ENCODE measurements at places on chromosomes 7 and 10.
A peak's percentile ranks its signal among the peaks of the same experiment; 100 is the strongest.

DNA sequence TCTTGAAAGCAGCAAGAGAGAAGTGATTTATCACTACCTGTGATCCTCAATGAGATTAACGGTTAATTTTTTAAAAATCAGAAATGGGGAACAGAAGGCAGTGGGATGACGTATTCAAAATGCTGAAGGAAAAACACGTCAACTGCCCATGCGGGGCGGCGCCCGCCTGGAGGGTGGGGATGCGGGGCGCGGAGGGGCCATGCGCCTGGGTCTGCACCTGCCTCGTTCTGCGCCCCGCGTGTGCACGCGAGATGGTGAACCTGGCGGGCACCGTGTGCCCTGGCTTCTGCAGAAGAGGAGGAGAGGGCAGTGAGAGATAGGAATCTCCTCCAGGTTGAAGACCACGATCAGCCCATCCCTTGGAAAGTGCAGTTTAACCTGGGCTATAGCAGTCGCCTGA, 79.3 kb upstream of the ZNF32 start:
- DNase-seq: no peak

DNA sequence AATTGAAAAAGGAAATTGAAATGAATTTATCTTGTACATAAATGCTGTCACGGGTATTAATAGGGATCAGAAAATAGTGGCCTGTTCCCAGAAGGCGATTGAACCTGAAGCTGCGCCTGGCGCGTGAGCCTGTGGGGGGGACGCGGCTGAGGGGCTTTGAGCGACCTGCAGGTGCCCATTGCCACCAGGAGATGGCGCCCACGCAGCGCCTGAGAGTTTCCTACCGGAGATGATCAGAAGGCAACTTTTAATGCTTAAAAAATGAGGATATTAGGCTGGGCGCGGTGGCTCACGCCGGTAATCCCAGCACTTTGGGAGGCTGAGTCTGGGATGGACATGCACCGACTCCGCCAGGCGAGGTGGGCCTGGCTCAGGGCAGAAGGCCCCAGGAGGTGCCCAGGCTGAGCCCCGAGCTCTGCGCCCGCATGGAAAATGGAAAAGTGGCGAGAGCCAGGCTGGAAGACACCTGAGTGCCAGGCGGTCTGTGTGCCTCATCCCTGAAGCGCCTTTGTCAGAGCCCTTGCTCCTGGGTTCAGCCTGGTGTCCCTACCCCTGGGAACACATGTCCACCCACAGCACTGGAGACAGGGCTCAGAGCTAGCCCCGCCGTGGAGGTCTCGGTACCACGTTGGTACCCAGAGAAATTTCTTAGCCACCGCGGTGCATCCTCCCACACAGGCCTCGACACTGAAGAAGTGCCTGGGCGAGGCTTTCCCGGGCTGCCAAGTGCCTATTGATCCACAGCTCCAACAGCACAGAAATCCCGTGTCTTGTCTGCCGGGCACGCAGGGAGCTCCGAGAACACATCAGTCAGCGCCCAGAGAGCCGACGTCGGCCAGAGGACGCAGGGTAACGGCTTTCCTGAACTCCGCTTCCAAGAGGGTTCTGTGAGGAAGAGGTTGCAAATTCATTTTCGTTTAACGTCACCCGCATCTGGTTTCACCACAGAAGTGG, 117.4 kb downstream of the INPP5A start:
- DNase-seq: peak; percentile 81

- no peak for DNase-seq
Measured at GRCh38 chr10:86523348-86523747, 1.8 kb upstream of the WAPL start.

DNA sequence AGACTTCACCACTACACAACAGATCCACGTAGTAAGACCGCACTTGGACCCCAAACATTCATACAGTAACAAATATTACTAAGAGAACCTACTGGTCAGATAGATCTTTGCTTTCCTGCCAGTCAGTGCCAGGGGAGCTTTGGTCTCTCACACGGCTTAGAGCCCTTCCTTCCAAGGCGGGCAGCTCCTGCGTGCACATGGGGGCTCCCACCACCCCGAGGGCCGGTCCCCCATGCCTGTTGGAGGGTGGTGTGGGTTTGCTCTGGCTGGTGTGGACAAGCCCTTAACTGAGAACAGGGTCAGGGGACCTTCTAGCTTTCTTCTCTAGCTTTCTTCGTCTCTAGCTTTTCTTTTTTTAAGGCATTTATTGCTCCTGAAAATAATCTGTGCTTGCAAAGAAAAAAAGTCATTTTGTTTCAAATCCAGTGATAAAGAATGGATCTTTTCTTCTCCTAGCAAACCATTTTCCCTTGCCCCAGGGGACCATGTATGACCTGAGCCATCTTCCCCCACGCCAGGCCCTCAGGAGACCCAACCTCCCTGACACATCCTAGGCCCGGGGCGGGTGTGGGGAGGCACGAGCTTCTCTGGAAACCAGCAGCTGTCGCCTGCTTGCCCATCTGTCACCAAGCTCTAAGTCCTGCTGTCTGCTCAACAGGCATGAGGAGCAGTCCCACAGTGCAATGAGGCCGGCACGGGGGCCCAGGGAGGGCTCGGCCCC, 591.1 kb downstream of the PTPRN2 start:
- DNase-seq: no peak

GRCh38 chr10:14757986-14758385, 16.7 kb downstream of the FAM107B start:
- DNase-seq: no peak

- no peak for DNase-seq
Measured at GRCh38 chr7:37247861-37248260, 200.8 kb downstream of the ELMO1 start.

DNA sequence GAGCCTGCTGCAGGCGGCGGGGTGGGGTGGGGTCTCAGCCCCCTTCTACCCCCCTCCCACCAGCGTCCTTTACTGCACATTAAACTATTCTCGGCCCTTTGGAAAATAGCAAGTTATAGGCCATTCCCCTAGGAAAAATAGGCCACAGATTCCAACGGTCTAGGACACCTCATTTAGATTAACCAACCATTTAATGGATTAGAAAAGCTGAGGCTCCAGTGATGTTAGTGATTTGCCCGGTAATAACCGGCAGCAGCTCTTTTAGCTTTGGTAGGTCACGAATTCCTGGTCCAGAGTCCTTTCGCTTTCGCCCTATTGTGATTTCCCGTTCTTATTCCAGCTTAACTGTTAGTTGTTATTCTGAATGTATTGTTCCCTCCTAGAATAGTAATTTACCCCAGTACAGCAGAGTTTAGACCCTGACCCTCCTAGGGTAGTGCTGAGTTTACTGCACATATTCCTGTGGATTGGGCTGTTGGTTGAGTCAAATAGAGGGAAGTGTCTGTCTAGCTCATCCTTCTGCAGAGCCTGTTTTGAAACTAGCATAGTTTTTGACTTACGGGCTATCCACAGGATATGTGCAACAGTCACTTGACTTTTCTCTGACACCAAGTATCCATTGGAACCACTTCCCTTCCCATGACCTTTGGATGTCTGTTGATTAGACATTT, 754 bp downstream of the GSTO1 start:
- no peak for DNase-seq

- no peak for DNase-seq
Measured at GRCh38 chr7:131897016-131897789, 340.8 kb upstream of the PODXL start.

DNA sequence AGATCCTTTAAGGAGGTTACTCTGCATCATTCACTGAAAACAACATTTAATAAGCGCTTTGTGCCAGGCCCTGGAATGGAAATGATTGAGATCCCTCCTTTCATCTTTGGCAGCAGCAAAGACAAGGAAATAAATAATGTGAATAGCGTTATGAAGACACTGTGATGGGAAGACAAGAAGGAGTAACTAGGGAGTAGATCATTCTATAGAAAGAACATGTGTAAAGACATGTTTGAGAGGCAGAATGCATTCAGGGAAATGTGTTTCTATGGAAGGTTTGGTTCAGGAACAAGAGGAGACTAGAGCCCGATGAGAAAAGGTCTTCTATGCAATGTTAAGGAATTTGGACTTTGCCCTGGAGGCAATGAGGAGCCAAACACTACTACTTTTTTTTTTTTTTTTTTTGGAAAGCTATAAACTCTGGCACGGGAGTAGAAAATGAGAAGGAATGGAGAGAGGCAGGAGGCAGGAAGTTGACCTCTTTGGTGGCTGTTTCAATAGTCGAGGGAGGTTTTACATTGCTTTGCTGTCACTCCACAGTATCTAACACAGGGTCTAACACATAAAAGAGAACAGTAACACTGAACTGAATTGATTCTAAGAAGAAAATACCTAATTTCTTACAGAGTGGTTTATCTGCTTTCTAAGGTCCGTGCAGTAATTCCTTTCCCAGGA, 44.9 kb downstream of the SMURF1 start:
- DNase-seq: no peak

GRCh38 chr10:129717816-129718547, 246.1 kb downstream of the EBF3 start:
- no peak for DNase-seq

GRCh38 chr10:22791665-22792064, 77.3 kb upstream of the PIP4K2A start:
- no peak for DNase-seq

GRCh38 chr10:93993782-93994437, at the start of gene PLCE1:
PLCE1 (plus strand) TSS chr10:93993931; CDS start chr10:94031047, 37,116 bp downstream.
- DNase-seq: peak; percentile 33

Data from GM12892 (cell line).